ENCODE measurements at places on chromosomes 6 and 20.

GRCh38 chr20:40617594-40617993 is 71.4 kb downstream of the MAFB start:
- no peak for DNase-seq

- no peak for DNase-seq
Observed at GRCh38 chr6:108667993-108668392, 107.3 kb downstream of the FOXO3 start.

DNA sequence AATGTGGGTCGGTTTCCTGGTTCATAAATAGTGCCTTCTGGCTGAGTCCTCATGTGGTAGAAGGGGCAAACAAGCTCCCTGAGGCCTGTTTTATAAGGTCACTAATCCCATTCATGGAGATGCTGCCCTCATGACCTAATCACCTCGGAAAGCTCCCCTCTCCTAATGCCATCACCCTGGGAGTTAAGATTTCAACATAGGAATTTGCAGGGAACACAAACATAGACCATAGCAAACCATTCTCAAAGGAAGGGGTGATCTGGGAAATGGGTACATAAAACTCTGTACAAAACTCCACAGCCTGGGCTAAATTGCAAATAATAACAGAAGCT is 1.5 kb upstream of the ADTRP start:
- DNase-seq: no peak

DNA sequence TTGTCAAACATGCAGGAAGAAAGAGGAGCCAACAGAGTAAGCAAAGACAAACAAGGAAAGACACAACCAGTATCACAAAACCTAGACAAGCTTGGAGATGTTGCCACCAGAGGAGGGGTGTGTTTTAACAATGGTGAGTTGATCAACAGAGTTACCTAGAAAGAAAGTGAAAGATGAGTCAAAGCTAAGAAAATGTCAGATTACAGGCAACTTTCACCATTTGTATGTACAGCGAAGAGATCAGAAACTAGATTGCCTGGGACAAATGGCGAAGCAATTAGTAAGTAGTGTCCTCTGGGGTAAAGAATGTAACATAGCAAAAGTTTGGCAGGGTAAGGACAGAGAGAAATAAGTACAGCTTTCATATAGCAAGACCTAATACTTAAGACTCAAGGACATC is 51.6 kb upstream of the POU3F2 start:
- DNase-seq: no peak

- DNase-seq: no peak
Observed at GRCh38 chr20:8394308-8394945, 262.4 kb downstream of the PLCB1 start.

DNA sequence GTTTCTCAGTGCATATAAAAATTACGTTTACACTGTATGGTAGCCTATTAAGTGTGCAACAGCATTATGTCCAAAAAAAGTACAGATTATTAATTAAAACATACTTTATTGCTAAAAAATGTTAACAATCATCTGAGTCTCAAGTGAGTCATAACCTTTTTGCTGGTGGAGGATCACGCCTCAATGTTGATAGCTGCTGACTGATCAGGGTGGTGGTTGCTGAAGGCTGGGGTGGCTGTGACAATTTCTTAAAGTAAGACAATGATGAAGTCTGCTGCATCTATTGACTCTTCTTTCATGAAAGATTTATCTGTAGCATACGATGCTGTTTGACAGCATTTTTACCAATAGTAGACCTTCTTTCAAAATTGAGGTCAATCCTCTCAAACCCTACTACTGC is 155.1 kb downstream of the BTBD9 start:
- DNase-seq: no peak

DNA sequence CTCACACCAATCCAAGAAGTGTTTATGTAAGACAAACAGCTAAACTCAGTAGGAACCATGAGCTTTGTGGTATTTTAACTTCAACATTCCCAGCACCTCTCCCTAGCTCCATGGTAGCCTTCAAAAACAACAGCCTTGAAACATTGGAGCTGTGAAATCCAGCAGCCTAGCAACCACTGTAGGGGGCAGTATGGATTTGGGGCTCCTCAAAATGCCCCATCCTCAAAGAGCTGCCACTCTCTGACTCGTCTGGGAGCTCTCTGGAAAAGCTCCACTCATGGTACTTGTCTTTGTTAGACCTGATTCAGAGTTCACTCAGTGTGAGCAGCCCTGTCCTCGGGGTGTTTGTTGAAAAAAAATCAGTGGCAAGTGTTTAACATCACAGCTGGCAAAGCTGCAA is 82.9 kb downstream of the KIF6 start:
- DNase-seq: no peak

GRCh38 chr6:145147981-145148749 is 587.2 kb downstream of the EPM2A start:
- no peak for DNase-seq

DNA sequence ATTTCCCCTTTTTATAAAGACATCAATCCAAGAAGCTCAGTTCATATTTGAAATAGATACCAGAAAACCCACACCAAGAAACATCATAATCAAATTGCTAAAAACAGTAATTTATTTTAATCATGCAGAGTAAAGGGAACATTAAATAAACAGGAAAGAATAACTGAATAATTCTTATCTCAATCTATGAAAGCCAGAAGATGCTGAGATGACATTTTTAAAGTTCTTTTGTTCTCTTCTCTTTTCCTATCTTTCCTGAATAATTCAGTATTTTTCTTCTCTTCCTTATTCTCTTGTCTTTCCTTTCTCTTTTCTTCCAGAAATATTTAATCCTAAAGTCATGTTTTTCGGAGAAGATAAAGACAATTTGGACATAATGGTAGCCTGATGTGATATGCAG is 259.0 kb upstream of the OPRM1 start:
- no peak for DNase-seq

GRCh38 chr6:27129917-27130316 is 117.6 kb upstream of the PRSS16 start:
- no peak for DNase-seq

GRCh38 chr6:89965441-89966227 is 71.4 kb downstream of the GJA10 start:
- DNase-seq: no peak

DNA sequence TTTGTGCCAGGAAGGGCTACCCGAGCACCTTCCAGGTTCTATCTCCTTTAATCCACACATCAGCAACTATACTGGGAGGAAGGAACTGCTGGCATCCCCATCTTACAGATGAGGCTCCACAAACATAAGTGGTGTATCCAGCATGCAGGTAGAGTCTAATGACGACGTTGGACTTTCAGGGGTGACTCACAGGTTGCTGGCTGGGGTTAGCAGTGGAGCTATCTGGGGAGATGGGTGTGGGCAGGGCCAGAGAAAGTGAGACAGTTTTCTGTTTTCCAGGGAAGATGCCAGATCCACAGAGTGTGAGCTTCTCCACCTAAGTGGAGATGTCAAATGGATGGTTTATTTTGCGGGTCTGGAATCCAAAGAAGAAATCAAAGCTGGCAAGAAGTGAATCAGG is 31.8 kb downstream of the CDH22 start:
- no peak for DNase-seq

DNA sequence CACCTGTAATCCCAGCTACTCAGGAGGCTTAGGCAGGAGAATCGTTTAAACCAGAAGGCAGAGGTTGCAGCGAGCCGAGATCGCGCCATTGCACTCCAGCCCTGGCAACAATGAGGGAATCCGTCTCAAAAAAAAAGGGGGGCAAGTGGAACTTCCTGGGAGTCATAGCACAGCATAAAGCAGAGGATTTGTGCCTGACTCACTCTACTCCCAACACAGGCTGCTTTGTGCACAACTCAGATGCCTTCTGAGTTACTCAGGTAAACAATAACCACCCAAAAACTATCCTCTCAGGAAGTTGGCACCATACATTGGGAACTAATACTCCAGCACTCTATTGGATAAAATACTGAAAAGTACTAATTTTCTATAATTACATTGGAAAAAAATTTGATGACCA is 2.5 kb upstream of the TMEM244 start:
- no peak for DNase-seq

GRCh38 chr6:88650029-88650619 is 313.3 kb downstream of the RNGTT start:
- no peak for DNase-seq

- DNase-seq: no peak
Observed at GRCh38 chr20:36818861-36819260, 45.3 kb upstream of the DSN1 start.

GRCh38 chr20:44402391-44403193 is 47.1 kb downstream of the HNF4A start:
- no peak for DNase-seq

GRCh38 chr6:148708707-148709106 is 38.1 kb upstream of the UST start:
- DNase-seq: no peak

- no peak for DNase-seq
Observed at GRCh38 chr6:146709036-146709622, 110.4 kb downstream of the ADGB start.

GRCh38 chr20:15445056-15445840 is 1107.8 kb upstream of the FLRT3 start:
- no peak for DNase-seq

DNA sequence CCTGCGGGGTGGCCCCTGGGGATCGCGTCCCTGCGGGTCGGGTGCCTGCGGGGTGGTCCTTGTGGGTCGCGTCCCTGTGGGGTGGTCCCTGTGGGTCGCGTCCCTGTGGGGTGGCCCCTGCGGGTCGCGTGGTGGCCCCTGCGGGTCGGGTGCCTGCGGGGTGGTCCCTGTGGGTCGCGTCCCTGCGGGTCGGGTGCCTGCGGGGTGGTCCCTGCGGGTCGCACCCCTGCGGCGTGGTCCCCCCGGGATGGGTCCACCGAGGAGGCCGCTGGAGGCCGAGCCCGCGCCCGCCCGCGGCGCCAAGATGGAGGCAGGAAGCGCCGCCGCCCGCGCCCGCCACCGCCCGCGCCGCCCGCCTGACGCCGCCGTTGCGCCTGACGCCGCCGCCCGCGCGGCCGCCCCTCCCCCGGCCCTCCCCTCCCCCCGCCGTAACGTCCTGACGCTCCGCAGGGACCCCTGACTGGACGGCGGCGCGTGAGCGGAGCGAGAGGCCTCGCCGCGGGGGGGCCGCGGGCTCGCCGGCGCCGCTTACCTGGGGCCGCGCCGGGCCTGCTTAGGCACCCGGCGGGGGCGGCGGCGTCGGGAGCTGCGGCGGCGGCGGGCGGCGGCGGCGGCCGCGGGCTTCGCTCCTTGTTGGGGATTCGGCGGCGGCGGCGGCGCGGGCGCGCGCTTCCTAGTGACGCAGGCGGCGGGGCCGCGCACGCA is at the start of gene GMEB2:
GMEB2 (minus strand) TSS at position 678 of the 705 bp plus-strand sequence. CDS start 7,704 bp downstream, outside the sequence.
- peak; percentile 77 for DNase-seq

GRCh38 chr20:36967636-36968035 is 16.1 kb upstream of the SAMHD1 start:
- no peak for DNase-seq

DNA sequence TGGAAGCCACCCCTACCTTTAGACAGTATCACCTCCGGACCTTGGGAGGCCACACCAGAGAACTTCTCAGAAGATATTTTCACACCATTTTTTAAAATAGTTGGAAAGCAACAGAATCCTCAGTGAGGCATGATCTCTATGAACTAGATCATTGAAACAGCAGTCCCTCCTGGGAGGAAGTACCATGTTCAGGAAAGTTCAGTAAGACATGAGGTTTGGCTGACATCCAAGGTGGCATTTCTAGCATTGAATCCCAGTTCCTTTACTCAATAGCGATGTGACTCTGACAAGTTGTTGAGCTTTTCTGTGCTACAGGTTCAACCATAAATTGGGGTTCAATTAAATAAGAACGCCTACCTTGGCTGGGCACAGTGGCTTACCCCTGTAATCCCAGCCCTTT is 169.0 kb downstream of the TBC1D7 start:
- no peak for DNase-seq

DNA sequence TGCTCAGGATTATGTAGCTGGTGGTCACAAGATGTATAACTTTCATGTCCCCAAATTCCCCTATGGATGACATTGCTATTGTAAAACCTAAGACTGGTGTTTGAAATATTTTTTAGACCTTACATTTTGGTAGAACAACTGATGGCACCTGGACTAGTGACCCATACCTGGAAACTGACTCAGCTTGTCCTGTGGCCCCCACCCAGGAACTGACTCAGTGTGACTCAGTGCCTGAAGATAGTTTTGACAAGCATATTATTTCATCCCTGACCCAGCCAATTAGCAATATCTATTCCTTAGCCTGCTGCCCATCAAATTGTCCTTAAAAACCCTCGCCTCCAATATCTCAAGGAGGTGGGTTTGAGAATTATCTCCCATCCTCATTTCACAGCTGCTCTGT is 90.9 kb upstream of the GRIK2 start:
- no peak for DNase-seq

- DNase-seq: no peak
Observed at GRCh38 chr6:87828044-87828443, 126.0 kb upstream of the AKIRIN2 start.

DNA sequence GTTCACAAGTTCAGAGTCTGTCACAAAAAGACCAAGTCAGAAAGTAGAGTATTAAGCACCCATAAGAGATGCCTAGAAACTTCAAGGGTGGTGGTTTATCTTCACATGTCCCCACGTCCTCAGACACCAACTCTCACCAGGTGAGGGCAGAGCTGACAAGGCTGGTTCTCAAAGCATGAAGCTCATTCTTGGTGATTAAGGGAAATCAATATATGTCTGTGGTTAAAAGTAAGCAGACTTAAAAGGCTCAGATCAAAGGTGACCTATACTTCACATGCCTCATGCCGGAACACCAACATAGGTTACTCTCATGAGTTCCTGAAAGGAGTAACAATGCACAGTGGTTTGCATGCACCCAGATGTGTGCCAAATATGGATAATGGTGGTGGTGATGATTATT is 27.0 kb downstream of the IL17A start:
- no peak for DNase-seq

DNA sequence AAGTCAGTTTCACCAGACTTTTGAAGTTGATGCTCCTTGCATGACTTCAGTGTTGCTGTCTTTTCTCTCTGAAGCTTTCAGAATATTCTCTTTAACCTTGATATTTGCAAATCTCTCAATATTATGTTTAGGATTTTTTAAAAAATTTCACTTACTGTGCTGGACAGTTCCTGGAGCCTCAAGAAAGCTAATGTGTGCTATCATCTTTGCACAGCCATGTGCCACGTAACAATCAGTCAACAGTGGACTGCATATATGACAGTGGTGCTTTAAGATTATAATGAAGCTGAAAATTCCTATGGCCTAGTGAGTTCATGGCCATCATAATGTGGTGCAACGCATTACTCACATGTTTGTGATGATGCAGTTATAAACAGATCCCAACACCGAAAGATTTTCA is 59.1 kb upstream of the OGFRL1 start:
- DNase-seq: no peak

- no peak for DNase-seq
Observed at GRCh38 chr6:105364243-105364642, 38.6 kb downstream of the PREP start.

Measured in stimulated activated CD4-positive, alpha-beta T cell treated with anti-CD3 and anti-CD28 coated beads, Interleukin-12 subunit alpha, Interleukin-12 subunit beta, amount 100 ng/mL, for 4 hours (primary cell).